Gastroesophageal sphincter (tissue), 4 donors: ENCODE measurements at places on chromosomes 3 and 15.

DNA sequence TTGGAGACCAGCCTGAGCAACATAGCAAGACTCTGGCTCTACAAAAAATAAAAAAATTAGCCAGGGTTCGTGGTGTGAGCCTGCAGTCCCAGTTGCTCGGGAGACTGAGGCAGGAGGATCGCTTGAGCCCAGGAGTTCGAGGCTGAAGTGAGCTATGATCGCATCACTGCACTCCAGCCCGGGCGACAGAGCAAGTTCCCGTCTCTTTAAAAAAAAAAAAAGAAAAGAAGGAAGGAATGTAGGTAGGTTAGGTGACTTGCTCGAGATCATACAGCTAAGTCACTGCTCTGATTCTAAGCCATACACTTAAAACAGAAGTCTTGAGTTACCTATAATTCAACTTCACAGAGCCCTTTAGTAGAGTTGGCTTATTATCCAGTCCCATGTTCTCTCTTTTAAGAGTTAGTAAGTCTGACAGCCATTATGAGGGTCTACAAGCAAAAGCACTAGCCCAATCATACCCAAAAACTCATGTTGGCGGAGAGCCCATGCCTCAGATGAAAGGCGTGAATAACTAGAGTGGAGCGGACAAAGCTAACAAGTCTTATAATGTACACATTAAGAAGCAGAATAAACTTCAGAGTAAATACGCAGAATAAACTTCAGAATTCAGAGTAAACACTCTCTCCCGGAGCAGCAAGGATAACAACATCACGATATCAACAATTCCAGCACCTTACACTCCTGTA, 768 bp downstream of the AAGAB start:
- ATAC-seq: no peak

- no peak for ATAC-seq
These were observed 443.2 kb upstream of the FRG2C start for GRCh38 chr3:75220932-75221331.

GRCh38 chr3:11582191-11582968, 61.3 kb downstream of the VGLL4 start:
- ATAC-seq: peak; percentile 76

DNA sequence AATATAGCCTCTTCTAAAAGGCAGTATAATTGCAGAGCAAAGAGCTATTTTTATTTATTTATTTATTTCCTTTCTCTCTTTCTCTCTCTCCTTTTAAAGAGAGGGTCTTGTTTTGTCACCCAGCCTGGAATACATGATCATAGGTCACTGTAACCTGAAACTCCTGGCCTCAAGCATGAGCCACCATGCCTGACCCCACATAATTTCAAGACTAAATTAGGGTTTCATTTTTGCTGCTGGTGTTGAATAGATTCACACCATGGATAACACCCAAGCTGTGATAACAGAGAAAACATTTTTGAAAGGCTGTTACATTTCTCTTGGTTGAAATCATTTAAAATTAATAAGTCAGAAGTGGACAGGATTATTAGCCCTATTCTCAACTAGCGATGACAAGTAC, 131.6 kb downstream of the LEKR1 start:
- no peak for ATAC-seq

DNA sequence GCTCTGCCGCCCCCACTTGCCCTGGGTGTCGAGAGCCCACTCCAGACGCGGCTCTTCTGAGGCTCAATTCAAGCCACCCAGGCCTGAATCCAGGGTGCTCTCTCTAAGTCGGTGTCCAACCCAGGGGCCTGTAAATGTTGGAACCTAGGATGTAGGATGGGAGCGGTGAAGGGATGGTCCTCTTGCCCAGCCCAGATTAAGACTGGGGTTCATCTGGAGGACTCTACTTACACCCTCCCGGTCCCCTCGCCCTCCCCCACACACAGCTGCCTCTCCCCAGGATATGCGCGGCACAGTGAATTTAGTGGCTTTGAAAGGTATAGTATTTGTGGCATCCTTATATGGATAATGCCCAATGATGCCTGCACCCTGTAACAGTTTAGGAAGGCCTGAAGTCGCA, 822 bp upstream of the FBN1 start:
- no peak for ATAC-seq

DNA sequence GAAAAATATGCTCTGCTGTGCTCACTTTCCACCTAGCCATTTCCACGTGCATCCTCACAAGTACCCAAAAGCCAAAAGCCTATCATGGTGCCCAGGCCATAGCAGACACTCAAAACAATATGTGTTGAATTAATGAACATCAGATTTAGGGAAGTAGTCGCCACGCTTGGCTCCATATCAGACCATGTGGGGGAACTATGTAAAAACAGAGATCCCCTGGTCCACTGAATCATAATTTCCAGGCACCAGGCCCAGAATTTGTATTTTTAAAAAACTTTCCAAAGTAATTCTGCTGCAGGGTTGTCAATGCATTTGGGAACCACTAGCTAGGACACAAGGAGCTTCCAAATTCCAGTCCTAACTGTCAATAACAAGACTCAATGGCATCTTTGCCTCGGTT, 77.3 kb downstream of the CNTN3 start:
- no peak for ATAC-seq

DNA sequence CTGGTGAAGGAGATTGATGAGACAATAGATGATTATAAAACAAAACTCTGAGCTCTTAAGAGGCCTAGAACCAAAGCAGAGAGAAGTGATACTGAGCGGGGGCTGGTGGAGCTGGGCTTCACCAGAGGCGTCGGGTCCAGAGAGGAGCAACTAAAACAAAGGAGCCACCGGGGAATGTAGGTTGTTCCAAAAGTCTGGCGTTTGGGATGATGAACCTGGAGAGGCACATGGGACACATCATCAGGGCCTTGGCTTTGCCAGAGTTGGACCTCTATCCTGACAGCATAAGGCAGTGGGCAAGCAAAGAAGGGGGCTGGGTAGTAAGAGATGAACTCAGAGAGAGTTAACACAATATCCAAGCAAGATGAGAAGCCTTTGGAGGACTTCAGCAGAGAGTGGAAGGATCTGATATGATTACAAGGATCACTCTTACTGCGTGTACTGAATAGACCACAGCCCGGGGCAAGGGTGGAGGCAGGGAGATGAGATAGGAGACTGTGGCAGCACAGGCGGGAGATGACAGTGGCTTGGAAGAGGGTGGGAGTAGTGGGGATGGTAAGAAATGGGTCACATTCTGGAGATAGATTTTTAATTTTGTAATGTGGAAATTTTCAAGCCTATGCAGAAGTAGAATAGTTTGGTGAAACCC, 36.0 kb upstream of the RASA2 start:
- no peak for ATAC-seq

DNA sequence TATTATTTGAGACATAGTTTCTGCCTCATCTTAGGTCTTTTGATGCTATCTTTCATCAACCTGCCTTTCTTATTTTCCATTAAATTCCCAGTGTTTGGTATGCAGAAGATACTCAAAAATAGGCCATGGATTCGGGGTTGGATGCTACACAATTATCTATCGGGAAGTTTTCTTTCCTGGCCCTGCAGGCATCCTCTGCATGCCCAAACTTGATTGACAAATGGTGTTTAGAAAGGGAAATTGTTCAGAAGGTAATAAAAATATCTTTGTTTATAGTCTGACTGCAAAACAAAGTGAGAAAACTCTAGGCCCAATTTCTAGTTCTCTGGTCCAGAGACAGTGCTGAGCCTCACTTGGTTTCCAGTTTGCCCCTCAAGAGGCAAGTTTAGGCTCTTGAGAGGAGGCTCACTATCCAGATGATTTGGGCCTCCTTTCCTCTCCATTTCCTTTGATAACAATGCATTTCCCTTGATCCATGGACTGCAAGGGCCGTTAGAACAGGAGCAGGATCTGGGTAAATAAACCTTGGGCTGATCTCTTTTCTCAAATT, 157.1 kb upstream of the DPH6 start:
- no peak for ATAC-seq

- no peak for ATAC-seq
These were observed 28.1 kb upstream of the INSYN1 start for GRCh38 chr15:73781038-73781925.

DNA sequence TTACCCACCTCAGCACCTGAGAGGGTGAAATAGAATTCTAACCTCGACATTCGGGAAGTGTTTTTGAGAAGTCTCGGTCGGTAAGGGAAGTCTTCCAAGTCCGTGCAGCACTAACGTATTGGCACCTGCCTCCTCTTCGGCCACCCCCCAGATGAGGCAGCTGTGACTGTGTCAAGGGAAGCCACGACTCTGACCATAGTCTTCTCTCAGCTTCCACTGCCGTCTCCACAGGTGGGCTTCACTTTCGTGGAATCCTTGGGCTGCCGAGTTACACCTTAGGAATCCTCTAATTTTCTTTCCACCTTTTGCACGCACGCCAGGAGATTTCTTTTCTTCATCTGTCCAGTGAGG, 775 bp downstream of the CCNDBP1 start:
- no peak for ATAC-seq

DNA sequence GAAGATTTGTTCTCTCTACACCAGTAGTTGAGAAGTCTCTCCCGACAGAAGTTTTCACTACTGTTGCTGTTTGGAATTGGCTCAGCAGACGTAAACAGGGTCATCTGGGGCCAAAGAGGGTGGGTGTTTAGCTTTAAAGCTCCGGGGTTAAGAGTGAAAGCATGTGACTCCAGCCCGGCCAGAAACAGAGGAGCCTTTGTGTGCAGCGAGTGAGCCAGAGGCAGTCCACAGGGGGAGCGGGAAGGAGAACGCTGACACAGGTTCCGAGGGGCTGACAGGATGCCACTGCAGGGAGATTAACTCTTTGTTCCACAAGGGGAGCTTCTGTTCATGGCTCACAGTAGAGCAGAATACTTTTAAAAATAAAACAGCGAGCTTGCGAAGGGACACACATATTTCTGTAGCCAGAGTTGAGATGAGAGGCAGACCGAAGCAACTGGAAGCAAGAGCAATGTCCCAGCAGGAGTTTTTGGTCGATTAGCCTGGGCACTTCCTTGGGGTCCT, 26.9 kb downstream of the BMF start:
- ATAC-seq: peak; percentile 83

- ATAC-seq: no peak
These were observed 25.6 kb downstream of the COL8A1 start for GRCh38 chr3:99663977-99664376.

GRCh38 chr3:9316881-9317361, 45.9 kb upstream of the THUMPD3 start:
- peak; percentile 58 for ATAC-seq

DNA sequence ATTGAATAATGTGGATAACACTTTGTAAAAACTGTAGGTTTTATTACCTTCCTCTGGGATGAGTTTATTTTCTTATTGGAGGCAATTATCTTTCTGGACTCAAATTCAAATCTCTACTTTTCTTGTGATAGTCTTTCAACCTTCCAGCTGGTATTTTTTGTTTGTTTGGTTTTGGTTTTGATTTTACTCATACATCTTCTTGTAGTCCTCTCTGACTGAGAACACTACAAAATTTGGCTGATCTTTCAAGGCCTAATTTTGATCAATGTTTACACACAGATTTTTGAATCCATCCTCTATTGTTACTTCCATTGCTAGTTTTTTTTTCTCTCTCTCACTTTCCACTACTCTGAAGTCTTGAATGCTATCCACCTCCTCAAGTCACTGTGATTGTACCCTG, 303.8 kb upstream of the NECTIN3 start:
- no peak for ATAC-seq

GRCh38 chr3:133371181-133371580, 28.7 kb upstream of the BFSP2 start:
- no peak for ATAC-seq

- ATAC-seq: no peak
These were observed 65.3 kb downstream of the BLM start for GRCh38 chr15:90782442-90782841.

DNA sequence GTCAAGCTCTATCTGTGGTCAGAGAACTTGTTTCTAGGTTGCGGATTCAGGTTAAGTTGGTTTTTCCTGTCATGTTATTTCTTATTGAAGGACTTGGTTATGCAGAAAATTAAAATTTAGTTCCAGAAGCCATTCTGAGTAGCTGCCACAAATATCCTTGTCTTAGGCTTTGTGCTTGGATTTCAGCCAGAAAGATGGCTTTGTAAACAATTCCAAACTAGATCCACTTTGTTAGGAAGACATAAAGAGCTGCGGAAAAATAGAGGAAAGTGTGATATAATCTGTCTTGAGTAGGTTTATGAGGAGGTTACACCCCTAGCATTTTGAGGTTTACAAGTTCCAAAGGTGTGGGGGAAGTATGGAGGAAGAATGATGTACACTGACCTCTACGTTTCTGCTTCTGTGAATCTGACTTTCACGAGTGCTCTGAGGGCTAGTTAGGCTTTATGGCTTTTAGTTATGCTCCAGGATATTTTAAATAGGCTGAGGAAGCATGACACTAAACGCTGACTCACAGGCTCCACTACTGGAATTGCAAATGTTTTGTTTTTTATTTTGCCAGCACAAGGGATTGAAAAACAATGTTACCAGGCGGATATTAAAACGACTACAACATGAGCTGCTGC, 46.3 kb upstream of the UTS2B start:
- ATAC-seq: no peak

DNA sequence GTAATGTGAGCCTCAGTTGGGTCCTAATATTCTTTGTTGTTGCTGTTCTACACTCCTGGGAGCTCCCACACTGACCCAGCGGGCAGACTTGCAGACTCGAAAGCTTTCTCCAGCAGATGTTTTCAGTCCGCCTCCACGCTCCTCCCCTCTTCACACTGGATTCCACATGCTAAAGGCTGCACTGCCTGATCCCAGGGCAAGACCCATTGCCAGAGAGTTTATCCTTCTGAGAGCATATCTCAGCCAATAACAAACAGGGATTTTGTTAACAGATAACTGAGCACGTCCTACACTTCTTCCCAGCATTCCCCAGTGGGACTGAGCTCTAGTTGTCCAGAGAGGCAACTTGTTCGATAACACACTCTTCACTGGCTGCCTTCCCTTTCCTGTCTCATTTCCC, 8.0 kb upstream of the COL6A6 start:
- no peak for ATAC-seq

DNA sequence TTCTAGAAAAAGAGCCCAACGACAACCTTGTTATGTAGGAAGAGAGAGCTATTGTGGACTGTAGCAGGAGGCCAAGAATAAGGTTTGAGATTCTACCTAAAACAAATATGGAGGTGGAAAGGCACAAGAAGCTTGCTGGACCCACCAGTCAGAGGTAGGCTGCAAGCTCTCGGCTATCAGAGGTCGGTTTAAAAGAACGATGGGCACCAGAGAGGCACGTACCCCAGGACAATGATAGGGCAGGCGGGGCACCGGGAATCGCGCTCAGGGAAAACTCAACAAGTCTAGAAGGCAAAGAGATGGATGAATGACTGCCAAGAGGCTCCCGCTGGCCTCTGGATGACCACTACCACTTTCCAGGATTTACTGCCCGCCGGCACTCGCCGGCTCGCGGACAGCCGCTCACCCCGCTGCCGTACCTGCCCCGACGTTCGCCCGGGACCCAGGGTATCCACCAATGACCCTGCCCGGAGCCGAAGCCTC, 1.1 kb downstream of the HDGFL3 start:
- no peak for ATAC-seq

DNA sequence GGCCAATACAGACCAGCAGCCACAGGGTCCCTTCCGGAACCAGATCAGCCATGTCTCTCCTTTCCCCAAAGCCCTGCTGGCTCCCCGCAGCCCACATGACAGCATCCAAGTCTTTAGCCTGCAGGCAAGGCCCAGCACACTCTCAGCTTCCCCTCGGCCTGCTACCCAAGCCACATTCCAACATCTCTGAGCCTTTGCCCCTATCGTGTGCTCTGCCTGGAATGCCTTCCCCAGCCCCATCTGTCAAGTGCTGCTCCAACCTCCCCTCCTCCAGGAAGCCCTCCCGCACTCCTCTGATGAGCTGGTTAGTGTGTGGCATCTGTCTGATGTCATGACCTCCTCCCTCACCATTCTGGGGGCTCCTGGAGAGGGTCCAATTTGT, 8.5 kb downstream of the PLXND1 start:
- ATAC-seq: no peak
